ENCODE measurements at places on chromosomes 7 and 10.

GRCh38 chr10:123689880-123690279 lies 23.7 kb downstream of the GPR26 start:
- no peak for DNase-seq

DNA sequence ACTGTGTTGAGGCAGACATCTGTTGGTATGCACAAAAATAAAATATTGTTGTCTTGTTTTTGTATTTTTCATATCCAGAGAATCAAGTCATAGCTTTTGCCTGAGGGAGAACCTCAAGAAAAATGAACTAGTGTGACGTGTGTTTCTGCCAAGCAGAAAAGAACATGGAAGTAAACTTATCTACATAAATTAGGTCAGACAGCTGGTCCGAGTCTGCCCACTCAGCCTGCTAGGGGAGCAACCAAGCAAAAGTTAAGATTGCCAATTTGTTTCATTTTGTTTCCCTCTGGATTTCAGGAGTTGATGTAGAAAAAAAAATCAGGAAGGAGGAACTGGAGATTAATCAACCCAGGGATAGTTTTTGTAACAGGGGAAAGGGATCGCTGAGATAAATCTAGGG lies 572.4 kb upstream of the LRRTM3 start:
- no peak for DNase-seq

DNA sequence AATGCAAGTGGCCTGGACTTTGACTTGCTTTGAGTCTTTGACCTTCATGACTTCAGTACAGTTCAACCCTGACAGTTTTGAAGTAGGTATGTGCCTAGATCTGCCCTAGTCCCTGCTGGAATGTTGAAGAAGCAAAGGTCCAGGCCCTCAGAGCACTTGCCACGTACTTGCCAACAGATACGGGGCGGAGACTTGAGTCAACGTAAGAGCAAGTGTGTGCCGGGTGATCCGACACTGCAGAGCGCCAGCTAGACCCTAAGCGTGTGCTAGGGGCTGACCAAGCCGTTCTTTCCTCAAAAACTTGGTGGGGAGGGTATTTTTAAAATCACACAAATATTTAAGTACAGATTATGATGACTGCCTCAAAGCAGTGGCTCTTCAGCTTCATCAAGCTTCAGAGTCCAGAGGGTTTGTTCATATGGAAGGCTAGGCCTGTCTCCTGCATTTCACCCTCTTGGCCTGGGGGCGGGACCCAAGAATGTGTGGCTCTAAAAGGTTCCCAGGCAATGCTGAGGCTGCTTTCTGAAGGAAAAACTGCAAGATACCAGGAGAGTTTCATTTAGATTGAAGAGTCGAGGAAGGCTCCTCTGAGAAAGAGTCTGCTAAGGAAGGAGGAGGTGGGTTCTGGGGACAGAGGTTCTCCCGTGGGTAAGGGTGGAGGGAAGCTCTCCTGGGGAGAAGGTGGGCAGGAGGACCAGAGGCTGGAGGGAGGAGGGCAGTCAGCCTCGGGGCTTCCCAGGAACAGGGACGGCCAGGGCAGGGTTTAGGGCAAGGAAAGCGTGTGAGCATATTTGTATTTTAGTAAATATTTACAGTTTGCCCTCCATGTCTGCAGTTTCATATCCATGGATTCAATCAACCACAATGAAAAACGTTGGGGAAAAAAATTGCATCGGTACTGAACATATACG lies 160.3 kb downstream of the EGFR start:
- DNase-seq, result no peak

DNA sequence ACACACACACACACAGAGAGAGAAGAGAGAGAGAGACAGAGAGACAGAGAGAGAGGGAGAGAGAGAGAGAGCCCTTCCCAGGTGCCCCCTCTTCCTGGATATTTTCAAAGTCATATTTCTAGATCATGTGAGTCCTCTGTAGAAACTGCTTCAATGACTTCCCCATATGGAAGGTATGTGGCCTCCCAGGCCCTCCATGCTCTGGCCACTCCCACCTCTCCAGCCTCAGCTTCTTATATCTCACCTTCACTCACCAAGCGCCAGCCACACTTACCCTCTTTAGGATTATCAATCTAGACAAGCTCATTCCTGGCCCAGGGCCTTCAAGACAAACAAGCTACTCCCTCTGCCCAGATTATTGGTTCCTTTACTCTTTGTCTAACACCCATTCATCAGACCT lies 259.7 kb downstream of the MTERF1 start:
- DNase-seq, result no peak

- DNase-seq, result peak; percentile 37
Observed at GRCh38 chr7:266851-267840, 22.8 kb upstream of the FOXL3 start.

GRCh38 chr7:37918526-37918925 lies 1.9 kb upstream of the SFRP4 start:
- peak; percentile 6 for DNase-seq

GRCh38 chr10:13296476-13296875 lies 3.4 kb downstream of the PHYH start:
- no peak for DNase-seq

GRCh38 chr7:118755067-118755625 lies 530.6 kb downstream of the ANKRD7 start:
- DNase-seq, result no peak

DNA sequence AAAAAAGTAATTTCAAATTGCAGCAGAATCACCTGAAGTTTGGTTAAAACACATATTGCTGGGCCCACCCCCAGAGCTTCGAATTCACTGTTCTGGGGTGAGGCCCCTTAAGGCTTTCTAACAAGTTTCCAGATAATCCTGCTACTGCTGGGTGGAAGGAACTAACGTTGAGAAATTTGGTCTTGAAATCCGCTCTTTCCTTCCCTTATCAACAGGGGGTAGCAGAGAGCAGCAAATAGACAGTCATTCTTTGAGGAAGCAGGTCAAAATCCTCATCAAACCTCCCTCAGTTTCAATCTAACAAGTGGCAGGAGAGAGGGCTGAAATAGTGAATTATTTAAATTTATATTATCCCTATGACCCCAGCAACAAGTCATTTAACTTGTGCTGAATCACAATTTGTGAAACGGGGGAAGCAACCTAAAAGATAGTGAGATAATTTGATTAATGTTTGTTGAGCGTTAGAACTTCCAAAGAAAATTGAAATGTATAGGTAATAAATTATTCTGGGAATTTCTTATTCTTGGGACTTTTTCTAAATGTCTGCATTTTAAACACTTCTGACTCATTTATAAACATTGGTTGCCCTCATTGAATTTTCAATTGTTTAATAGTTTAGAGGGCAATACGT lies 21.7 kb upstream of the MALSU1 start:
- DNase-seq, result peak; percentile 83

DNA sequence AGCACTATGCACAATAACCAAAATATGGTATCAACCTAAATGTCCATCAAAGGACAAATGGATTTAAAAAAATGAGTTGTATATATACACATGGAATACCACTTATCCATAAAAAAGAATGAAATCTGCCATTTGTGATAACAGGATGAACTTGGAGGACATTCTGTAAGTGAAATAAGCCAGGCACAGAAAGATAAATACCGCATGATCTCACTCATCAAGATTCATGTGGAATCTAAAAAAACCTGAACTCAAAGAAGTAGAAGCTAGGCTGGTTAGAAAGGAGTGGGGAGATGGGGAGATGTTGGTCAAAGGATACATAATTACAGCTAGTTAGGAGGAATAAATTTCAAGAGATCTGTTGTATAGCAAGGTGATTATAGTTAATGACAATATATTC lies 17.3 kb upstream of the AOC1 start:
- DNase-seq, result no peak

- DNase-seq, result no peak
Observed at GRCh38 chr7:158858592-158859503, 2.5 kb downstream of the DYNC2I1 start.

- no peak for DNase-seq
Observed at GRCh38 chr10:127343821-127344220, 147.4 kb upstream of the INSYN2A start.

DNA sequence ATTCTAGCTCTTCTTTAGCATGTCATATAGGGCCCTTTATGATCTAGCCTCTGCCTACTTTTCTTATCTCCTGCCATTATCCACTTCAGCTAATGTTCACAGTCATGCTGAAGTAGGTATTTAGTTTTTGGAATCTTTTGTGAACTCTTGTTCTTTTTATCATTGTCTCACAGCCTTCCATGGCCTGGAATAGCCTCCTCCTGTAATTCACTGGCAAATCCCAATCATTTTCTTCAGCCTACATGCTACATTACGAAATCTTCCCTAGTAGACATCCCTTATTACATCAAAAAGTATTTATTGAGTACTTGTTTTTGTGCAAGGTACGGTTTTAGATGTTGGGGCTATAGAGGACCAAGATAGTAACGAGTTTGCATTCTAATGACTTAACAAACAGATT lies 3.4 kb upstream of the KIF20B start:
- no peak for DNase-seq

- DNase-seq, result no peak
Observed at GRCh38 chr7:116280803-116281202, 70.5 kb downstream of the TES start.

DNA sequence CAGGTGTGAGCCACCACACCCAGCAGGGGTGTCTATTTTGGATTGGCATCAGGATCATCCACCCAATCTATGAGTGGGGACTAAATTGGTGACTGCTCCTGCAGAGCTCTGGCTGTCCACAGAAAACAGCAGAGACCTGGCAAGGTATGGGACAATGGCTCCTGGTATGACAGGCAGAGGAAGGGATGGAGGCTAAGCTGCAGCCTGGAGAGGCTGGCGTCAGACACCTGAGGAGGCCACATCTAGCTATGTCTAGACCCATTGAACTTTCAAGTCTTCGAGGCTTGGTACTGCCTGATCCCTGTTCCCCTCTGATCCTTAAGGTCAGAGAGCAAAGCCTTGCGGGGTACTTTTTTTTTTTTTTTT lies 3.2 kb upstream of the SERPINE1 start:
- no peak for DNase-seq

DNA sequence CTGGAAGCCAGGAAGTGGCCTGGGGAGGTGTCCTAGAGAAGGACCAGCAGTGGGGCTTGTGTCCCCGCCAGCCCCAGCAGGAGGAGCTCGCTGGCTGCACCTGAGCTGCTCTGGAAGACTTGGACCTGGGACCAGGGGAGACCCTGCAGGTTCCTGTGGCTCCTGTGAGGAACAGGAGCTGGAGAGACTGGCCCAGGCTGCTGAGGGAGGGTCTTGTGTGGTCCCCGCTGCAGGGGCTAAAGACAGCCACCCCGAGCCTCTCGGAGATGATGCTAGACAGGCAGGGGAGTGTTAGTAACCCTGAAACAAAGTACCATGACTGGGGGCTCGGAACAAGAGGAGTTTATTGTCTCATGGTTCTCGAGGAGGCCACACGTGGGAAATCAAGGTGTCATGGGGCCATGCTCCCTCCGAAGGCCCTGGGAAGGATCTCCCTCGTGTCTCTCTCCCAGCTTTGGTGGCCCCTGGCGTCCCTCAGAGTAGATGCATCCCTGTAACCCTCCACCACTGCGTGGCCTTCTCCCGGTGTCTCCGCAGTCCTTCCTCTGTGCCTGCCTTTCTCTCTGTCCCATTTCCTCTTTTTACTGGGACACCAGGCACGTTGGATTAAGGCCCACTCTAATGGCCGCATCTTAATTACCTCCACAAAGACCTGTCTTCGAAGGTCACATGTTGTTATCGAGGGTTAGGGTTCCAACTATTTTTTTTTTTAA lies 348.4 kb downstream of the GLRX3 start:
- no peak for DNase-seq

- peak; percentile 10 for DNase-seq
Observed at GRCh38 chr7:110204527-110204926, 886.4 kb upstream of the LRRN3 start.

DNA sequence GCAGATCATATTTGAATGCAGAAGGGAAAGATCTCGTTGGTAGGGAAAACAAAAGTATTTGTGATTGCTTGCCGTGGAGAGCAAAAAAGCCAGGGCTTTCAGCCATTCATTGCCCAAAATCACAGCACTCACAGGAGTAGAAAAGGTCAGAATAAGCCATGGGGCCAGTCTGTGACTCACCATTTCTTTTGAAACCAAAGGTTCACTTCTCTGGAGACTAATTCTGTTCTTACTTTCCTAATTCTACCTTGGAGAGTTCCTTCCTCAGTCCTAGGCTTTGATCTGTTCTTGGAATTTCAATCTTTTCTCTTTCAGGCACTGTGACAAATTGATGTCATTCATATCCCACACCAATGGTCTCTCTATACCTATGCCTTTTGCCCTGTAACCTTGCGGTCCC lies 54.1 kb upstream of the FAM180A start:
- no peak for DNase-seq

DNA sequence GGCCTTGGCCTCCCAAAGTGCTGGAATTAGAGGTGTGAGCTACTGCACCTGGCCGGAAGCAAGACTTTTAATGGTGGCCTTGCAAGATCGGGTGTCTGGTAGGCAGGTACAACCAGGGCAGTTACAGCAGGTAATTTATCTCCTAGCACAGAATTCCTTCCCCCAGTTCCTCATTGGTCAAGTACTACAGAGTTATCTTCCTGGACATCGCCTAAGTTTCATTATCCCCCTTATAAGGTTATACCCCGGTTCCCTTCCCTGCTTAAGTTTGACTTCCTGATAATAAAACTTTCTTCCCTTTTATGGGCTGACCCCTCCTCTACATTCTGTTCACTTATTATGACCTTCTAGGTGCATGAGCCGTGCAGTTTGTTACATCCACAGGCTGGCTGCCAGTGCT lies 19.0 kb upstream of the CYP3A43 start:
- no peak for DNase-seq

DNA sequence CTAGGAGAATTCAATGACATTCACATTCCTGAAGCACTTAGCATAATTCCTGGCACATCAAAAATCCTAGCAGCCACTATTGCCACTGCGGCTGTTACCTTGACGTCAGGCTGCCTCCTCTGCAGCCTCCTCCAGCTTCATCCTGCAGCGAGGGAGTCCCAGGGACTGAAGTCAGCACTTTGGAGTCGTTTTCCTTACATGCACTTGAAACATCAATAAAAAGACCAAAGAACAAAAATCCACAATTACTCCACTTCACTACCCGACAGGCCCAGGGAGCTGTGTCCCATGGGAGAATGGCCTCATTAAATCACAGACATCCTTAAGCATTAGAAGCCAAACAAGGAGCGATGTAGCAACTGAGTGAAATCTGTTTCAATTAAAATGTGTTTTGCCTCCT lies 48.6 kb upstream of the NANOS1 start:
- no peak for DNase-seq

DNA sequence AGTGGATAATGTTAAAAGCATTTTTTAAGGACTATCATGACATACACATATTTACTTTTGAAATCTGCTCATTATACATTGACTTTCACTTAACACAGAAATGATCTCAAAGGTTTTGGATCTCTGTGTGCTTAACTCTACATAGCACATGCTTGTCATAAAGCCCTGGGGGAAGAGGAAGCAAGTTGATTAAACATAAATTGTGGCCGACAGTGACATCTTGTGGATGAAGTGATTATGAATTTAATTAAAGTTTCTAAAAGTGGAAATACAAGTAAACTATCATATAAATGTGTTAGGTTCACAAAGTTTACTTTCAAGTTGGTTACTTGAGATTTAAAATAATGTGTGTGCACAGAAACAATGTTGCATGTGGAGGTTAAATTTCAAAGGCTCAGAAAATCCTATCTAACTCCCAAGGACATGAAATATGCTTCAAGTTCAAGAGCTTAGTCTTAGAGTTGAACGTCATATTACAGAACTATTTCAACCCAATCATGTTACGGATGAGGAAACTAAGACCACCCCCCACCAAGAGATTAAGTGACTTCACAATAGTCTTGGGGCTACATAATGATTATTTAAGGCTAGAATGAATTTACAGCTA lies 1247.8 kb downstream of the GATA3 start:
- DNase-seq, result peak; percentile 23
